Dermis microvascular lymphatic vessel endothelial cell (primary cell): ENCODE measurements at places on chromosomes 4 and X.
A peak's percentile ranks its signal among the peaks of the same experiment; 100 is the strongest.

DNA sequence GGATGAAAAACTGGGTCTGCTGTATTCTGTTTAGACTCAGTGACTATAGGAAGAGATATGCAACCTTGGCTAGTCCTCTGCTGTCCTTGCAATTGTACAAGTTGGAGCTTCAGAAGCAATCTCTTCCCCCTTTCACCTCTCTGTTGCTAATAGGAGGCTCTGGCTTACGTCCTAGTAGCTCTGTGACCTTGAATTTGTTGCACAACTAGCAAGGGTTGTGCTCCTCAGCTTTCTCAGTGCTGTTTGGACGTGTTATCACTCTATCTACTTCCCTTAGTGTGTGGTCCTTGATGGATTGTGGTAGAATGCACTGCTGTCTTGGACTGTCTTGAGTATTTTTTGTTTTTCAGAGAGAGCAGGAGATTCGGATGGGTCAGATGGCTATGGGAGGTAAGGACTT lies 3.4 kb upstream of the ITGB1BP2 start:
- DNase-seq, result no peak

DNA sequence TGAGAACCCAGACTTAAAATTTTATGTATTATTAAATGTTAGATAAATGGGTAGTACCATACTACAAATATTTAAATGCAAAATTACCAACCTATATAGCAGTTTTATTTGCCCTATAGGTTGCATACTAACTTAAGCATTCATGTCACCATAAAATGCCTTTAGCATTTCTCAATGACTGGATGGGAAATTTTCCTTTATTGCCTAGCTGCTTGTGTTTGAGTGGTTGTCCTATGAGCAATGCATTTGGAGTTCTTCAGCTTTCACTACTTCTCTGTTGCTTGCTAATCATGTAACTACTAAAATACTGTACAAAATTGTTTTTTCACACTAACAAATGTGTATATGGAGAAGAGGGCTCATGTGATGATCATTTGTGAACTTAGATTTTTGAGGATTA lies 44.2 kb upstream of the CEP135 start:
- no peak for DNase-seq

GRCh38 chrX:16638533-16638932 lies 11.4 kb upstream of the S100G start:
- peak; percentile 4 for DNase-seq

- DNase-seq, result no peak
Measured at GRCh38 chr4:175431694-175432093, 380.4 kb downstream of the GPM6A start.

- peak; percentile 8 for DNase-seq
Measured at GRCh38 chr4:76589872-76590797, 155.1 kb downstream of the SHROOM3 start.

DNA sequence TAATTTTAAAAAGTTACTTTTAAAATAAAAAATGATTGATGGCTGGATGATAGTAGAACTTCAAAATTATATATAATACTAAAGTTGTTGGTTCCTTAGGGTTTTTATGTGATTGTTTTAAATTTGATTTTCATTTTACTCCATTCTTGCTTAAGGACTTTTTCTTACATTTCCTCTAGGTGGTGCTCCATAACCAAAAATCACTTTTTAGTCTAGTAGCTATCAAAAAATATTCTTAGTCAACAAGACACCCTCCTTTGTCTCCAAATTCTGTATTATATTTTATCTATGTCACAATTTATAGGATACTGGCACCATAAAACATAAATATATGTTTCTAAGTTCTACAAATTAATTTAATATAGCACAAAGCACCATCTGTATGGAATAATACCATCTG lies 67.2 kb upstream of the BRWD3 start:
- DNase-seq, result peak; percentile 7

- peak; percentile 81 for DNase-seq
Measured at GRCh38 chrX:46446727-46447378, 98.4 kb downstream of the ZNF674 start.

DNA sequence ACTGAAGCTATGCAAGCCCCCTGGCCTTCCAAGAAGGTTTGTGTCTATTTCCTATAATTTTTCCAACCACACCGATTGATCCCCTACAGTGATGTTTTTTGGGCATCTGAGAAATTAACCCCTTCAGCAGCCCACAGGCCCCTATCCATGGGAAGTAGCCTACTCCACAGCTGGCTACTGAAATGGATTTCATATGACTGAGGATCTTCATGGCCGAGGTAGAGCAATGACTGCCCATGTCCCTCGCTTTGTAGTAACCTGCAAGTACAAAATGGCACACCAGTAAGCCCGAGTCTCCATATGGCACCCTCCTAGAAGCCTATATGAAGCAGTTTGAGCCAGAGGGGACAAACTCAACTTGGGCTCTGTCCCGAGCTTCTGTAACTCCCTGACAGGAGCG lies 36.8 kb downstream of the MAP9 start:
- DNase-seq, result no peak

DNA sequence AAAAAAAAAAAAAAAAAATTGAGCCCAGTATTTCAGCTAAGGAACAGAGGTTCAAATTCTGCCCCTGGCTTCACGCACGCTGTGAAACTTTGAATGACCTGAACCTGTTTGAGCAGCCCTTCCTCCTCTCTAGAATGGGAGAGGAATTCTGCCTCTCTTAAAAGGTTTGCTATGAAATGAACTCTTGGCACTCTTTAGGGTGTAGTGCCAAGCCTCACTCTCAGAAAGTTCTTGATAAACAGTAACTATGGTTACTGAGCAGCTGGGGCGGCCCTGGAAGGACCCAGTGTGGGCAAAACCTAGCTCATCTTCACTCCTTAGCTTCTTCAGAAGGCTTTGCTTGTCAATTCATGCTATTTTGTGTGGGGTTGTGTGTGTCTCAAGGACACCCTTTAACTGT lies 73.7 kb downstream of the GEMIN8 start:
- DNase-seq, result no peak

DNA sequence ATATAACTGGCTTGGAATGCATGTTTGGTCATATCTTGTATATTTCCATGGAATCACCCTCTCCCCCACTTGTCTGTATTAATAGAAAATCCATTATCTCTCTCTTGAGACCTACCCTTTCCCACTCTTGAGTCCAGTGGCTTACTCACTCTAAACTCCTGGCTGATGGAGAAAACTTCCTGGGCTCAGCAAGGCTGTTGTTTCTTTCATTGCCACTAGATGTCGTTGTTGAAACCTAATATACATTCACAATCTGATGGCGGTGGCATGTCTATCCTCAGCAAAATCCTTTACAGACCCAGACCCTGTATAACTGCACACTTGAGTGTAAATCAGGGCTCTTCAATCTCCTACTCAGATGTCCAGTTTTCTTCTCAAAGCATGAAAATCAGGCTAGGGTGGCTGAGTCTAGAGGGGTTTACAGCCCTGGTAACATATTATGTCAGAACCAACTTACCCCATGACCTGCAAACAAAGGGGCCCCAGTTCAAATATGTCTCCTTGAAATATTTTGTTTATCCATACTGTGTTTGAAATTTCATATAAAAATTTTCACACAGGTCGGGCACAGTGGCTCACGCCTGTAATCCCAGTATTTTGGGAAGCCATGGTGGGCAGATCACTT lies 70.0 kb upstream of the FAM241A start:
- peak; percentile 44 for DNase-seq

GRCh38 chr4:99390055-99390454 lies 37.5 kb upstream of the ADH1C start:
- no peak for DNase-seq
